ENCODE measurements at places on chromosomes 4 and X.

DNA sequence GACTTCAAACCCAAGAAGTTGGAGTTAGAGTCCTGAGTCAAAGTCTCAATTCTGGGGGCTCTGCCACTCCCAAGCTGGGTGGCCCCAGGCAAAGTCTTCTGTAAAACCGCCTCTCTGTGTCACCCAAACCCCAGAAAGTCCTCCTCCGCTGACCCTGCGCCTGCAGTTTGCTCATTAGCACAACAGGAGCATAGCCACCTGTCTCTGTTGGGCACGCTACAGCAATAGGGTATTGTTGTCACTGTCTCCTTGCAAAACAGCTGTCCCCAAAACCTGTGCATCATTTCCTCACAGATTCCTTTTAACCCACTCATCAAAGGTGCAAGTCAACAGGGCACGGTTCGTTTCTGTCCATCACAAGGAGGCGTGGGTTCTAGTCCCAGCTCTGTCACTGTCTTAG, 8.0 kb upstream of the DGAT2L6 start:
- DNase-seq, result no peak

DNA sequence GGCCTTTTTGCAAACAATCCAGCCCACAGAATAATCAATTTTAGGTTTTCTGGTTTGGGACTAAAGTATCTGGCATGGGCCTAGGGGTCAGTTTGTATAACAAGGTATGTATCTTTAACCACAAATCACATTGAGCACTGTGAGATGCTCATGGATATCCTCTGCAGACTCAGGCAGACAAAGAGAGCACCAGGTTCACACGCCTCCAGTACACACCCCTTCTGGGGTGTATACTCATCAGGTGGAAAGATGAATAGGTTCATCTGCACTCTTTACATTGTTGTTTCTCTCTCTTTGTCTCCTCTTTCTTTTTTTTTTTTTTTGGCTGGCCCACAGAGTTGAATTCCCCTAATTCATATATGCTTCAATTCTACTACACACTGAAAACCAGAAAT, 21.1 kb downstream of the TEC start:
- DNase-seq, result no peak

DNA sequence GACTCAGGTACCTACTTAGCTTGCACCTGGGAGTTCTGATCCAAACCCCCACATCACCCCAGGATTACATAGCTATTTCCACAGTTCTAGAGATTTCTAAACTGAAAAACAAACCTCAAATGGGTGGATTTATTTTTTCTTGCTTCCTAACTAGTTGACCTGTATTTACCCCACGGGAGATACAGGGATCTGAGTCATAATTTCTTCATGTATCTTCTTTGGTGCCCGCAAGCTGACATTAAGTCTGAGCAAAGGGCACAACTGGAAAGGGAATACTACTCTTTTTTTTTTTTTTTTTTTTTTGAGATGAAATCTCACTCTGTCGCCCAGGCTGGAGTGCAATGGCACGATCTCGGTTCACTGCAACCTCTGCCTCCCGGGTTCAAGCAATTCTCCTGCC, 10.0 kb upstream of the ELOVL6 start:
- DNase-seq, result no peak

GRCh38 chr4:185681604-185682003, 130.4 kb downstream of the SORBS2 start:
- DNase-seq, result no peak

DNA sequence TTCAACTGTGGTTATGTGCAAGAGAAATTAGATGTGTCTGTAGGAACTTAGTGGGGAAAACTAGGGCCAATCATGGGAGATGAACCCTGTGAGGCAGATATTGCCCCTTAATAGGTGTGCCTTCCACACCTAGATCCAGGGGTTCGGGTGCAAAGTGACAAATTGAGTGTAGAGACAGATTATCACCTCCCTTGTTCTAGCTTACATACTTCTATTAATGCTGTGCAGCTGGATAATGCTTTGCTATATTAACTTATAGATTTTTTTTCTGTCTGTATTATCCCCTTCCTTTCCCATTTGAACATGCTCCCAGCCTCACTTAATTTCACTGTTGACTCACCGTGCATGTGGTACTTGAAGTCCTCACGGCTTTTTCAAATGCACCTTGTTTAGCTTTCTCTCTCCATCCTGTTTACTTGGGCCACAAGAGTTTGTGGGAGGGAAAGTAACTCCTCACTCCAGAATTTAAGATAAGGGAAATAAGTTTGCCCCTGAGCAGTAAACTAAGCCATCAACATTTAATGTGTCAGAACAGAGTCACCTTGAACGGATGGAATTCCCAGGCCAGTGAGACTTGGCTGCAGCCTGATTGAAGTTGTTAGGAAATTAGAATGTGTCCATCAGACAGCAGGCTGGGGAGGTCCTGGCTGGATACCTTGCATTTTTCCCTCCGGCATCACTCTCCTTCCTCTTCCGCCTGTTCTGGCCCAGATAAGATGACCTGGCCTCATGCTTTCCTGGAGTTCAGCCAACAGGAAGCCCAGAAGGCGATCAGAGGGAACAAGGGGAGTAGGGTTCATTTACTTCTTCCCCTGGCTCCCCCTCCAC, 478.4 kb downstream of the BCOR start:
- no peak for DNase-seq

DNA sequence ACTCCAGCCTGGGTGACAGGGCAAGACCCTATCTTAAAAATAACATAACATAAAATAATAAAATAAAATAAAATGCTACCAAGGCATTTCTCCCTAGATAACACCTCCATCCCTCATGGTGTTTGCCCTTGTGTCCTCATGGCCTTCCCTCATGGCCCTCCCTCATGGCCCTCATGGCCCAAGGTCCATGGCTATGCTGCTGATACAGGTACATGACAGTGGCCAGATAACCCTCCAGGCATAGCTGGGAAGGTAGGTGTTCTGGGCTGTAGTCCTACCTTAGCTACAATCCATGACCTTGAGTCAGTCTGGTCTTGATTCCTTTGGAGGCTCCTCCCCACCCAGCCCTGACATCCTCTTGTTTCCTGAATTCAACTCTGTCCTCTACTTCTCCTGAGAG, 75.2 kb downstream of the PJA1 start:
- no peak for DNase-seq

DNA sequence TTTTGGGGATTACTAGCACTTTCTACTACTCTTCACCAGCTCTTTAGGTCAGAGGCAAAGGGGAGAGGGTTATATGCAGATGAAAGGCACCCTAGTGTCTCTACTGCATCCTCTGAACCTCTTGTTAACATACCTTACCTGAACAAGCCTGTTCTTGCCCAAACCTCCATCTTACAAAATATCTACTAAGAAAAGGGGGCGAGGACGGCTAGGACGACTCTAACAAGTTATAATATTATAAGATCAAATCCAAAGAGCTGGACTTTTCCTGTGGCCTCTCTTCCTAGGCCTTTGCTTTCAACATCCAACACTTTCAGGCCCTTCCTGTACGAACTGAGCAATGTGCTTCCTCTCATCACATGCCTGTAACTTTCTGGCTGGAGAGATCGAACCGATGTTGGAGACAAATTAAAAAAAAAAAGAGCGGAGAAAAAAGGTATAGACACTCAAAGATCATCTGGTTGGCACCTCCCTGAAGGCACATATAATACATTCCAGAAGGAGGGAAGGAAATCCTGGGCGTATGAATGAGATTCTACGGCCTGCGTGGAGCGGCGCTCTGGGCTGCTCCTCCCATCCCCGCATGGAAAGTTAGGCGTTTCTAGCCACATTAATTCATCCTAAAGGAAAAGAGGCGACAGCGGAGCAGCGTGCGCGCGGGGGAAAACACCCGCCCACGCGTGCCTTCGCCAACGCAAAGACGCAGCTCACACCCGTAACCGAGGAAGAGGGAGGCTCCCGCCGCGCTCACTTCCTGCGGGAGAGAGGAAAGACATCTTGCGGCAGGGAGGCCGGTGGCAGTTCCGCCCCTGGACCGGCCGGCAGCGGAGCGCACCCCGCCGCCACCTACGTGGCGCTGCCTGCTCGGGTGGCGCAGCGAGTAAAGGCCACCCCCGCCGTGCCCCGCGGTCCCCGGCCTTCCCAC, 808 bp downstream of the PRDM5 start:
- peak; percentile 27 for DNase-seq

DNA sequence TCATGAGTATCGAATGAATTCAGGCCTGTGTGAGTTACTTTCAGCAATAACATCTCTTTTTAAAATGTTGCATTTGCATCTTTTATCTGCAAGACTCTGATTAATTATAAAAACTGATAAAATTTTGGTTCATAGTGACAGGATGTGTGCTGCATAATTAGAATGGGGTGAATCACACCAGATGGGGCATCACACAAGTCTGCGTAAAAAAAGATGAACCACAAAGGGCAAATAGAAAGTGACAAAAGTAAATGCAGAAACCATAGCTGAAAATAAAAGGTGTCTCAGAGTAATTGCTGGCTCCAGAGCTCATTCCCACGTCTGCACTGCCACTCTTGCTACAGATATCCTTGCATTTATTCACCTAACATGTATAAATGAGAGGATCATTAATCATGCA, 131.1 kb downstream of the HS3ST1 start:
- no peak for DNase-seq

DNA sequence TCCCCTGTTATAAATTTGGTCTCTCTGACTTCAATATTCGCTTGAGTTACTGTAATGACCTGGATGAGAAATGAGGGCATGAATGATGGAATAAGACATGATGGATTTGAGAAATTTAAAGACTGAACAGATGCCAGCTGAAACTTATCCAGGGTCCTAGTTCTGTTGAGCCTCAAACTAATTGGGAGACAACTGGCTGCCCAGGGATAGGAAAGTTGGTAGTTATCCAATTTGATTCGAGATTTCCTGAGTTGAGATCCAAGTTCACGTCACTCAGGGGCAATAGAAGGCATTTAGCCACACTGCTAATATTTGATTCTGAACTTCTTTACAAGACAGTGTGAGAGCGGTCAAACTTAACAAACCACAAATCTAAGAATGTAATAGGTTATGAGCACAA, 159.0 kb upstream of the CXCL13 start:
- no peak for DNase-seq

DNA sequence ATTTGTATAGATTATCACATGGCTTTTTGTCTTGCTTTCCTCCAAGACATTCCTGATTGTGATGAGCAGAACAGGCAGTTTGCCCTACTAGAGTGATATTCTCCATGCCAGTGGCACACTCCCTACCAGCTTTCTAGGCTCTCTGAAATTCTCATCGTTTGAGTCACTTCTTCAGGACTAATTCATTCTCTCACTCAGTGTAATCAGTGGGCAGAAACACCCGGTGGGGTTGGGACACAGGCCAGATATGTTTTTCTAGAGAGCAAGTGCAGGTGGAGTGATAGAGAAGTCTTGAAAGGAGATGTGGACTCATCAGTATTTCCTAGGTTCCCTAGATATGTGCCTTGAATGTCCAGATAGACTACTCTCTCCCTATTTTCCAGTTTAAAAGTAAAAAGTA, 13.1 kb downstream of the RAB33A start:
- DNase-seq, result no peak

DNA sequence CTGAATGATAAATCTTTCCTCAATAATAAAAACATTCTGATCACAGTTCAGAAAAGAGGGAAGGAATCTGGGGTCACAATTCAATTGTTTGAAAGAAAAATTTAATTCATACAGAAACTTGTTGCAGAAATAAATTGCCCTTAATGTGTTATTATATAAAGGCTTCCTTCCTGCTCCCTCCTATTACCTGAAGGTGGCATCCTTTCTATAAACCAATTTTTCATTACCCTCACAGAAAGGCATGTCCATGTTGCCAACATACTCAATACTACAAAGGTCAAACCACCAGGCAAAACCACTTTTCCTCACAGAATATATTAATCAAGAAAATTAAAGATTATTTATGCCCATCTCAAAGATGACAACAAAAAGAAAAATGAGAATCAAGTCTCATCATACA, 194.3 kb upstream of the CT83 start:
- DNase-seq, result no peak

DNA sequence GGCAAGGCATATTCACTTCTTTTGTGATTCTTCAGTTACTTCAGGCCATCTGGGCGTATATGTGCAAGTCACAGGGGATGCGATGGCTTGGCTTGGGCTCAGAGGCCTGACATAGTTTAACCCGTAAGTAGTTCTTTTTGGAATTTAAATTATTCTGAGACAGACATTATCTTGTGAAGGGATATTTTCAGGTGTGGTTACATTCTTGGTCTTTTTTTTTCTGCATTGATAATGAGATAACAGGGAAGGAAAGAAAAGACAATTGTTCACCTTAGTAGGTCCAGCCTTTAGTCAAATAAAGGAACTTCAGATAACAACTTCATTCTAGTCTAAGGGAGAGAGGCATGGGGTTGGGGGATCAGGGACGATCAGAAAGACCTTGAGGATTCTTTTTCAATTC, 74.8 kb downstream of the TEX13C start:
- DNase-seq, result no peak

- no peak for DNase-seq
These were observed 131.3 kb upstream of the TBC1D9 start for GRCh38 chr4:140887467-140887866.

- no peak for DNase-seq
These were observed 61.3 kb downstream of the AR start for GRCh38 chrX:67604979-67605703.

GRCh38 chr4:181372014-181372413, 871.2 kb upstream of the TENM3 start:
- no peak for DNase-seq

- DNase-seq, result no peak
These were observed 43.8 kb downstream of the PDS5A start for GRCh38 chr4:39933671-39934590.

GRCh38 chr4:29277381-29277780, 1442.8 kb upstream of the PCDH7 start:
- no peak for DNase-seq

- no peak for DNase-seq
These were observed 273.0 kb downstream of the SLC7A11 start for GRCh38 chr4:137968956-137969678.

- DNase-seq, result no peak
These were observed 593.2 kb downstream of the ZNF674 start for GRCh38 chrX:45952030-45952429.

DNA sequence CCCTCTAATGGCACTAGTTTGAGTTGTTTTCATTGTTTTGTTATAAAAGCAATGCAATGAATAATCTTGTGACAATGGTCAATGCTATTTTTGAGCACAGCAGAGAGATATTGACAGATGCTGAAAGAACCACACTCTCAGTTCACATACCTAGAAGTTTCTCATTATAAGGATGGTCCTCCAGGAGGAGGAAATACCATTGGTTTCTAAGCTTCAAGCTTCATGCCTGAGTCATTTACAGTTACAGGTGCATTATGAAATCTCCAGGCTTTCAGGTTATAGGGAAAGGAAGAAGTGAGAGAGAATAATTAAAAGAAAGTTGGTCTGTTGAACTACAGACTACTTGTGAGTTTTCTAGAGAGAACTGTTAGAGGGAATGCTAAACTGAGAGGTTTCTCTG, 75.3 kb downstream of the PWWP3B start:
- no peak for DNase-seq

- no peak for DNase-seq
These were observed 12.0 kb upstream of the GPR78 start for GRCh38 chr4:8568068-8568668.

GRCh38 chr4:150023489-150023888, 54.8 kb upstream of the DCLK2 start:
- DNase-seq, result no peak

Measured in cortex of kidney (tissue), 1 donor.